Panc1 (cell line): ENCODE measurements at places on chromosomes 1 and 21. TPM values are rescaled to one million over a fixed set of nuclear protein-coding genes. Genes with fewer than 3 reads are reported as not detected.

The OR10J1 gene
- total RNA-seq = not detected

The FAM72D gene
- total RNA-seq = 12.8 TPM

The TFF2 gene
- total RNA-seq = 1.1 TPM

The TMEM269 gene
- total RNA-seq = 0.13 TPM

The GJC2 gene
- total RNA-seq = 2.4 TPM

The CYP4A22 gene
- total RNA-seq = not detected

The CASZ1 gene
- 27.8 TPM for total RNA-seq

- no peaks in the 10 kb centered on the region for H3K36me3 ChIP-seq
- H3K27me3 ChIP-seq = no peaks in the 10 kb centered on the region
- H3K4me3 ChIP-seq = no peak overlapping the region
- H3K27ac ChIP-seq = no peak overlapping the region
Measured at GRCh38 chr1:15128520-15129313, 24.8 kb upstream of the TMEM51 start.

- H3K27ac ChIP-seq = no peak overlapping the region
- 0 out of 2 replicates have a peak, but pooled peaks cover 2% of the 10 kb centered on the region for H3K27me3 ChIP-seq
- H3K36me3 ChIP-seq = no peaks in the 10 kb centered on the region
- no peak for DNase-seq
- H3K4me1 ChIP-seq = no peaks in the 10 kb centered on the region
Measured at GRCh38 chr1:210446479-210446878, 117.8 kb downstream of the HHAT start.

DNA sequence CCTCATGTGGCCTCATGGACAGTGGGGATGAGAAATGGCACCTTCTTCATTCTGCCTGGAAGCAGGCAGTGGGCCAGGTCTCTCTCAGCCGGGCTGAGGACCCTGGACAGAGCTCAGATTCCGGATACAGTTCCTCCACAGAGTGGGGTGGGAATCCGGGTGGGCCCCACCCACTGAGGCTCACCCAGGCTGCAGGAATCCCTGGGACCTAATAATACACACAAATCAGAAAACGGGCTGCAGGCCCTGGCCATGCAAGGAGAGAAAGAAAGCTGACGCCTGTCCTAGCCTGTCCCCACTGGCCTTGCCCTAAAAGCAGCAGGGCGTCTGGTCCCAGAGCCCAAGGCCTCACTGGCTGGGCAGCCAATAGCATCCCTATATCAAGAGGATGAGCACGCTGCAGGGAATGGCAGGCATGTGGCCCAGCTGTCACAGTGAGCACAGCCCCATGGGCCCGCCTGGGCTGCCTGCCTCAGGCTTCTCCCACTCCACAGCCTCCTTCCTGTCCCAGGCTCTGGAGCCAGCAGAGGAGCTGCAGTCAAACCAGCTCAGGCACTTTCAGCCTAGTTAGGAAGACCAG, 25.3 kb downstream of the ACTA1 start:
- no peak overlapping the region for H3K27ac ChIP-seq
- H3K4me1 ChIP-seq = peaks cover 12% of the 10 kb centered on the region
- H3K36me3 ChIP-seq = no peaks in the 10 kb centered on the region
- no peaks in the 10 kb centered on the region for H3K27me3 ChIP-seq

DNA sequence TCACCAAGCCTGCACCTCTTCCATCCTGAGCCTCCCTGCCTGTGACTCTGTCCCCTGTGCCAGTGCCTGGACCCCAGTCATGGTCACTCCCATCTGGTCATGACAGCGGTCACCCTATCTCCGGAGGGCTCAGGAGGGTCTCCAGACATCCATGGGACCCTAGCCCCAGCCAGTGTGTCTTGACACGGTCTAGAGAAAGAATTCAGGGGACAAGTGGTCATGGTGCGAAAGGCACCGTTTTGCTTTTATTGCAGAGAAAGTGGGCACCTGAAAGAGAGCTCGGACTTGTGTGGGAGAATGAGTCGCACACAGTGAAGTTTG, 4.7 kb upstream of the RIPK4 start:
- peak overlapping the region; percentile 61 for H3K27ac ChIP-seq
- DNase-seq = no peak
- no peaks in the 10 kb centered on the region for H3K27me3 ChIP-seq
- no peaks in the 10 kb centered on the region; the same call in 1 of the 2 replicates for H3K36me3 ChIP-seq
- no peak overlapping the region for H3K4me3 ChIP-seq

GRCh38 chr1:186486061-186486460, 25.1 kb upstream of the PDC start:
- no peaks in the 10 kb centered on the region for H3K4me1 ChIP-seq
- no peaks in the 10 kb centered on the region for H3K36me3 ChIP-seq
- no peak for DNase-seq
- no peak overlapping the region for H3K27ac ChIP-seq
- H3K27me3 ChIP-seq = no peaks in the 10 kb centered on the region
- no peak overlapping the region for H3K4me3 ChIP-seq

DNA sequence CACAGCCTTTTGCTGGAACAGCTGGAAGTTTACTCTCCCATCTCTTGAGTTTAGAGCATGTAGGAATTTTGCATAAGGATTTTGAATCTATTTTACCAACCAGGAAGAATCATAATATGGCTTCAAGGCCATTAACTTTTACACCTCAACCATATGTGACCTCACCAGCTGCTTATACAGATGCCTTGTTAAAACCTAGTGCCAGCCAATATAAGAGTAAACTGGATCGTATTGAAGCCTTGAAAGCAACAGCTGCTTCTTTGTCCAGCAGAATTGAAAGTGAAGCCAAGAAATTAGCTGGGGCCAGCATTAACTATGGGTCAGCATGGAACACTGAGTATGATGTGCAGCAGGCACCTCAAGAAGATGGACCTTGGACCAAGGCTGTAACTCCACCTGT, 65.4 kb downstream of the CEP350 start:
- peaks cover 49% of the 10 kb centered on the region for H3K36me3 ChIP-seq
- no peaks in the 10 kb centered on the region for H3K27me3 ChIP-seq
- DNase-seq = no peak
- H3K4me3 ChIP-seq = no peak overlapping the region
- H3K27ac ChIP-seq = no peak overlapping the region

- H3K27me3 ChIP-seq = no peaks in the 10 kb centered on the region
- peak; percentile 62 for DNase-seq
- no peak overlapping the region for H3K27ac ChIP-seq
- no peak overlapping the region for H3K4me3 ChIP-seq
- 0 out of 2 replicates have a peak, but pooled peaks cover 2% of the 10 kb centered on the region for H3K36me3 ChIP-seq
- no peaks in the 10 kb centered on the region for H3K4me1 ChIP-seq
Measured at GRCh38 chr1:161792740-161793139, 26.6 kb downstream of the ATF6 start.

DNA sequence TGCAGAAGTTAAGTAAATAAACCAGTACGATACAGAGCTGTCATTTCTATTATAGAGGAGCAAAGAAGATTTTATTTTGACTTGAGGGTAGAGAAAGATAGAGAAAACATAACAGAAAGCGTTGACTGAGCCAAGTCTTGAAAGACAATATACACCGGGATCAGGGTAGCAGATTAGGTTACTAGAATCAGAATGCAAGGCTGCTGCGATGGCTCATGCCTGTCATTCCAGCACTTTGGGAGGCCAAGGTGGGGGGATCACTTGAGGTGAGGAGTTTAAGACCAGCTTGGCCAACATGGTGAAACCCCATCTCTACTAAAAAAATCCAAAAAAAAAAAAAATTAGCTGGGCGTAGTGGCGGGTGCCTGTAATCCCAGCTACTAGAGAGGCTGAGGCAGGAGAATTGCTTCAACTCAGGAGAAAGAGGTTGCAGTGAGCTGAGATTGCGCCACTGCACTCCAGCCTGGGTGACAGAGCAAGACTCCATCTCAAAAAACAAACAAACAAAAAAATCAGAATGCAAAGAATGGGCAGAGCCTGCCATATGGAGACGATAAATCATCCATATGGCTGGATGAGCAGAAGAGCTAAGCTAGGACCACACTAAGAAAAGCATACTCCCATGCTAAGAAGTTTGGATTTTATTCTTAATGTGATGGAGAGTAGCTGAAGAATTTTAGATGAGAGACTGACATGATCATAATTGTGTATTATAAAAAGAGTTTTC, 9.9 kb upstream of the ABCD3 start:
- no peaks in the 10 kb centered on the region for H3K27me3 ChIP-seq
- no peaks in the 10 kb centered on the region for H3K36me3 ChIP-seq
- DNase-seq = no peak
- H3K4me1 ChIP-seq = no peaks in the 10 kb centered on the region
- H3K27ac ChIP-seq = no peak overlapping the region
- no peak overlapping the region for H3K4me3 ChIP-seq

- H3K4me3 ChIP-seq = no peak overlapping the region
- no peaks in the 10 kb centered on the region for H3K27me3 ChIP-seq
- no peak for DNase-seq
- H3K36me3 ChIP-seq = no peaks in the 10 kb centered on the region
Measured at GRCh38 chr1:30373471-30374399, 349.6 kb downstream of the MATN1 start.

DNA sequence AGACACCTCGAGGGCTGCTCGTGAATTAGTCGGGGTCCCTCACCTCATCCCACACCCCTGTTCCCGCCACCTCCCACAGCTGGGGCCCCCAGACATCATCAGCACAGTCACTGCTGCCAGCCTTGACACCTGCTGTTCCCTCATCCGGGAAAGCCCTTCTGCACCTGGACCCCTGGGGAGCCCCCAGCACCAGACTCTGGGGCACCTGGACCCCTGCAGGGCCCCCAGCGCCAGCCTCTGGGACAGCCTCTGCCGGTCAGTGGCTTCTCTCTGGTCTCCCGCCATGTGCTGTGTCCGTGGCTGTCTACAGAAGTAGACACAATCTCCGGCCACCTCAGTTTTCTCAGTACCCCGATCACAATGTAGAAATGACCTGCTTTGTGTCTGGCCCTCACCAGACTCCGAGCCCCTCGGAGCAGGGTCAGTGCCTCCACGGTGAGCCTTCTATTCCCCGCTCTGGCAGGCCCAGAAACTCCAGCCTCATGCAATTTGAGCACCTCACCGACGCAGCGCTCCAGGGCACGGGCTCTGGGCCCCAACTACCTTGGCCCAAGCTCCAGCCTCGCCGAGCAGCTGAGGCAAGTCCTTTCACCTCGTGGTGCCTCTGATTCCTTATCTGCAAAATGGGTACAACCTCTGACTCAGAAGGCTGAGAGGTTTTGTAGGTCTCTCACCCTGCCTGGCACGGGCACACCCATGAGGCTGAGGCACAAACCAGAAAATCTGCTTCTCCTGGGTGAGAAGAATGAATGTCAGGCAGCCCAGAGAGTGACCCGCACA, 84.7 kb downstream of the RIPK4 start:
- no peaks in the 10 kb centered on the region for H3K36me3 ChIP-seq
- H3K4me1 ChIP-seq = peaks cover 75% of the 10 kb centered on the region
- peak overlapping the region; percentile 97 for H3K27ac ChIP-seq
- H3K27me3 ChIP-seq = no peaks in the 10 kb centered on the region

GRCh38 chr1:237341391-237341790, 299.4 kb downstream of the RYR2 start:
- DNase-seq = no peak
- H3K4me1 ChIP-seq = no peaks in the 10 kb centered on the region
- no peak overlapping the region for H3K27ac ChIP-seq
- no peaks in the 10 kb centered on the region; the same call in 1 of the 2 replicates for H3K27me3 ChIP-seq
- no peaks in the 10 kb centered on the region for H3K36me3 ChIP-seq

GRCh38 chr1:201625226-201625761, 86.4 kb downstream of the NAV1 start:
- no peaks in the 10 kb centered on the region for H3K36me3 ChIP-seq
- no peak overlapping the region for H3K4me3 ChIP-seq
- H3K27me3 ChIP-seq = no peaks in the 10 kb centered on the region
- H3K27ac ChIP-seq = no peak overlapping the region
- DNase-seq = no peak
- H3K4me1 ChIP-seq = no peaks in the 10 kb centered on the region

- DNase-seq = no peak
- H3K4me3 ChIP-seq = no peak overlapping the region
- H3K27me3 ChIP-seq = peaks cover 4% of the 10 kb centered on the region; the same call in 1 of the 2 replicates
- H3K27ac ChIP-seq = no peak overlapping the region
- H3K36me3 ChIP-seq = no peaks in the 10 kb centered on the region
- no peaks in the 10 kb centered on the region for H3K4me1 ChIP-seq
Measured at GRCh38 chr1:30596470-30596869, 126.9 kb downstream of the MATN1 start.

DNA sequence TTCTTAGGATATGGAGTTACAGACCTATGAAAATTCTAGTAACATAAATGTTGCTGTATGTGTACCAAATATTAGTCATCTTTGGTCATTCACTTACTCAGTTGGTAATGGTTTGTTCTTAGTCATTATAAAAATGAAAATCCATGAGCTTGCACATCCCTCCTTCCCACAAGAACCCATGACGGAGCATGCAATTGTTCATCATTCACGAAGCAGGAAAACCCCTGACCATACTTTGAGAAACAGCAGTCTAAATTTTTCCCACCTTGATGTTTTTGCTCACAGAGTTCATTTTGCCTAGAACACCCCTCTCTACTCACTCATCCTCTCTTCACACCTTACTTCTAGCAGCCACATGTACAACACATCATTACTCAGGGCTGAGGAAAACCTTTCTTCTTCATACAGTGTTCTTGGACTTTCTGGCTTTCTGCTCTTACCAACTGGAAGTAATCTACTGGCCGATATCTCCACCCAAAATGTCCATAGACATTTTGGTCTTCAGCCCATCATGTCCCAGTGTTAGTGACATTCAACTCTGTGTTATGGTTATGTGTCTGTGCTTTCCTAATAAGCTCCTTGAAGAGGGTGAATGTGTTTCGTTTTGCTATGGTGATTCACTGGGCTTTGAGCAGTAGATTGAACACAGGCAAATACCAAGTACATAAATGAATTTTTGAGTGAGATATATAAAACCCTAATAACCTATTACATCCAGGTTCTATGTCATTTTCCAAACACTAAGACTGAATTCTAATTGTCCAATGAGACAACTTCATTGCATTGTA, 189.9 kb downstream of the ZC3H11B start:
- no peaks in the 10 kb centered on the region for H3K4me1 ChIP-seq
- no peak overlapping the region for H3K27ac ChIP-seq
- H3K36me3 ChIP-seq = no peaks in the 10 kb centered on the region
- H3K27me3 ChIP-seq = no peaks in the 10 kb centered on the region

- no peaks in the 10 kb centered on the region for H3K36me3 ChIP-seq
- H3K4me3 ChIP-seq = no peak overlapping the region
- no peak overlapping the region for H3K27ac ChIP-seq
- no peaks in the 10 kb centered on the region for H3K4me1 ChIP-seq
- DNase-seq = no peak
Measured at GRCh38 chr1:246210756-246211155, 296.3 kb downstream of the SMYD3 start.

DNA sequence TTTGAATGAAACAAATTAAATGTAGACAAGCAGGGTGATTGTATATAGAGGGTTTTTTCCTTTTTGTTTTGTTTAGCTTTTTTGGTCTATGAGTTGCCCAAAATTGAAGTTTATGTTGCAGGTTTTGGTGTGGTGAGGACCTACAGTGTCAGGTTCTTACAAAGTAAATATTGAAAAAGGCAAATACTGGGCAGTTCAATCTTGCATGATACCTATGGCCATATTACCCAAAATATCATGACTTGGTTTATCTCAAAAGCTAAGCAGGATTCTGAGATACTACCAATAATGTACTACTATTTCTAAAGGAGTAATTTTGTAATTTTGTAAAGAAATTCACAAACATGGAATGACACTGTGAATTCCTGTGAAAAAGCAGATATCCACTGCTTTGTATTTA, 1.8 kb downstream of the DNAJB4 start:
- H3K36me3 ChIP-seq = no peaks in the 10 kb centered on the region
- no peak overlapping the region for H3K27ac ChIP-seq
- no peak for DNase-seq
- no peaks in the 10 kb centered on the region for H3K27me3 ChIP-seq
